NCI-H1105 treated with DMSO at 0.1 percent for 48 hours (cell line): ENCODE measurements at places on chromosomes 4 and X.

GRCh38 chrX:68409194-68409593, 24.1 kb downstream of the OPHN1 start:
- no peak for DNase-seq

DNA sequence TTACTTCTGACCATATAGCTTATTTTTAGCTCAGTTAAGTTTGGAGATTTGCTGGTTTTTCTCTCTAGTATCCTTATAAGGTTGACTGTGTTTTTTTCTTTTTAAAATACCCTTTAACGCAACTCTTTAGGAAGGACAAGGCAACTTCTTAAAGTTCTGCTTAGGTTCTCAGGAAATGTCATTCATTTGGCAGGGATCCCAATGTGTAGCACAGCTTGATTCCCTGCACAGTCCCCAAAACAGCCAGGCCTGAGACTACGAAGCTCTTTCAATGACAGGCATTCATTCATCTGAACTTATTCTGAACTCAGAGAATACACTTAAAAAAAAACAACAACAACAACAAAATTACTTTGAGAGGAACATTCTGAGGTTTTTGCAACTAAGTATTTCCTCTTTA, 1765.8 kb downstream of the PCDH7 start:
- DNase-seq: no peak

- no peak for DNase-seq
These were observed 14.5 kb upstream of the LNX1 start for GRCh38 chr4:53605783-53606182.

- DNase-seq: no peak
These were observed 28.4 kb upstream of the CT47A1 start for GRCh38 chrX:121013897-121014455.

- no peak for DNase-seq
These were observed 183.8 kb upstream of the INTU start for GRCh38 chr4:127448986-127449385.

- DNase-seq: no peak
These were observed 6.5 kb downstream of the SH3BP2 start for GRCh38 chr4:2799224-2799911.

- no peak for DNase-seq
These were observed 2.3 kb upstream of the SYTL5 start for GRCh38 chrX:38004046-38004445.

DNA sequence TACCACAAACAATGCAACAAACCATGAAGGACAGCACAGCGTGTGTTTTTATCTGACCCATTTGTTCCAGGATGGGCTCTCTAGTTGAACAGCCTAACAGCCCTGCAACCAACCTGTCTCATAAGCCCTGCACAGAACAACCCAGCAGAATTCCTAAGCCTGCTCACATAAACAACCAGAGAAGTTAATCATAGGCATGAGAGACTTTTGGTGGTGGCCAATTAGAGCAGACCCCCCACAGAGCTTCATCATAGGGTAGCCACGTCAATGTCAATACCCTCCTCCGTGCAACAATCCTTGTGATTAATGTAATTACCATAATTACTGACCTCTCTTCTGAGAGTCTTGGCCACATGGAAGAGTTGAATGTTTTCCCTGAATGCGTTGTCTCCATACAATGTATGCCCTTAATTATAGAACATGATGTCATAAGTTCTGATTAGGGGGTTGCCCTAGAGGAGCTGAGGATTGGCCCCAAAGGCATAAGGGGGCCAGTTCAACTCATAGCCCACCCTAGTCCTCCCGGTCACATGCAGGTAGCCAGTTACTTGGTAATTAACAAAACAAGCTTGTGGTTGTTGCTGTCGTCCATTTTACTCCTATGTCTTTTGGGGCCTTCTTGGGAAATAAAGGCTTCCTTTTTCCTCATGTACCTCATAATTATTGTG, 92.7 kb downstream of the SYNPO2 start:
- DNase-seq: peak; percentile 28

DNA sequence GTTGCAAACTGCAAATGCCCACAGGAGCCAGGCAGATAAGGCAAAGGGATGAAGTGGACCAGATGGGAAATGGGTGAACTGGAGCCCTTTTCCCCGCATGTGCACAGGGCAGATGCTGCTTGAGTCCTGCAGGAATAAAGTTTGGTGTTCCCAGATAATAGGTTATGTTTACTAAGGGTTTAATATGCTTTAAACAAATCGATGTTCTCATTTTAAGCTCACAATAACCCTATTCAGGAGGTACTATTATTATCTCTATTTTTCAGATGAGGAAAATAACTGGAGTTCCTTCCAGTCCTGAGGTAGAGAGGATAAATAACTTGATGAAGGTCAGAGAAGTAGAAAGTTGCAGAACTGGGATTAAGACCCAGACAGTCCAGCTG, 77.3 kb downstream of the LRRC66 start:
- DNase-seq: no peak

DNA sequence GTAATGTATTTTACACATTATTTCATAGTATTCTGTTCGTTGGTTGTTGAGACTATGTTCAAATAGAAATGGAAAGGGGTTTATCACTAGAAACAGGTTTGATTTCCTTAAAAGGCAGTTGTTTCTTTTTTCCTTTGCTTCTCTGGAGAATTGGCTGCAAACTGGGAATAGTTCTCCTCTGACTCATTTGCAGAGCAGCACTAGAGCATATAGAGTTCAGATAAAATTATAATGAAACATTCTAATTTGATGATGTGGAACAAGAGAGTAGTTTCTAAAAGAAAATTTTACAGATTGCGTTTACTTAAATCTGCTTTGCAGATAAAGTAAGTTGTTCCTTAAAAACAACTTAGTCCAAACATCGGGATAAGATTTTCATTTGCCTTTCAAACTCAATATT, 29.7 kb downstream of the SYNPO2 start:
- DNase-seq: no peak

- DNase-seq: no peak
These were observed 81.9 kb upstream of the SCML1 start for GRCh38 chrX:17655211-17656034.

DNA sequence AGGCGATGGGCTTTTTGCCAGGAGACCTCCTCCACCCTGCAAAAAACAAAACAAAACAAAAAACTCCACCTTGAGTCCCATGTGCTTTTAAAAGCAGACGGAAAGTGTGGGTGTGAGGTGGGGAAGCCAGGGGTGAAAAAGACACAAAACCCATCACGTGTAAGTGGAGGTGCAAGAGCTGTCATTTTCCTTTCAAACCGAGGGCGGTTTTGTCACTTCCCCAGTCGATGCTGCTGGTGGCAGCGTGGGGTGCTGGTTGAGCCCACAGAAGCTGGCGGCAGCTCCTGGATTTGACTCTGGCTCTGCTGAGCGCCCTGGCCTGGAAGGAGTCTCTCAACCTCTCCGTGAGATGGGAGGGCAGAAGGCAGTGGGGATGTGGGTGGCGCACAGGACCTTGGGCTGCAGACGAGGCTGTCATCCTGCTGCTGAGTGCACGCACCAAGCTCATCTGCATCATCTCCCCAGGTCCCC, 110.0 kb downstream of the PSAPL1 start:
- peak; percentile 89 for DNase-seq

GRCh38 chrX:70445951-70446350, 1.3 kb downstream of the DLG3 start:
- DNase-seq: no peak

DNA sequence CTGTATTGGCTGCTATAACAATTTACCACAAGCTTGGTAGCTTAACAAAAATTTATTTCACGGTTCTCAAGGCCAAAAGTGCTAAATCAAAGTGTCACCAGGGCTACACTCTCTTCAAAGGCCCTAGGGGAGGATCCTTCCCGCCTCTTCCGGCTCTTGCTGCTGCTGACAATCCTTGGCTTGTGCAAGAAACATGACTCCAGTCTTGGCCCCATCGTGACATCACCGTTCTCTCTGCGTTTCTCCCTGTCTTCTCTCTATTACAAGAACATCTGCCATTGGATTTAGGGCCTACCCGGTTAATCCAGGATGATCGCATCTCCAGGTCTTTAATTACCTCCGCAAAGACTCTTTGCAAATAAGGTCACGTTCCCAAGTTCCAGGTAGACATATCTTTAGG, 10.4 kb upstream of the CLCN4 start:
- no peak for DNase-seq

DNA sequence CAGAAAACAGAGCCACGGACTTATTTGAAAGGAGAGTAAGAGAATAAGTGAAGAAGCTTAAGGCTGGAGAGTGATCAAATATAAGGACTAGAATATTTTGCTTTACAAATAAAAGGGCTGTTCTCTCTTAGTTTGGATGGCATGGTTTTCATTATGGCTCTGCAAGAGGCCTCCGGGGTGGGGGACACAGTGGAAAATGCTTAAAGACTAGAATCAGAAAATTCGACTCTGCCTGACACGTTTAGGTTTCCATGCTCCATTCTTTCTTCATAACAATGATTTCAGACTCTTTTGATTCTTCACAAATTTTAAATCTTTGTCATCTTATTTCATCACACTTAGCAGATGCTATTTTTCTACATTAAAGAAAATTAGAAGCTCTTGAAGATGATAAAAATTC, 632.4 kb upstream of the BOD1L1 start:
- DNase-seq: no peak

DNA sequence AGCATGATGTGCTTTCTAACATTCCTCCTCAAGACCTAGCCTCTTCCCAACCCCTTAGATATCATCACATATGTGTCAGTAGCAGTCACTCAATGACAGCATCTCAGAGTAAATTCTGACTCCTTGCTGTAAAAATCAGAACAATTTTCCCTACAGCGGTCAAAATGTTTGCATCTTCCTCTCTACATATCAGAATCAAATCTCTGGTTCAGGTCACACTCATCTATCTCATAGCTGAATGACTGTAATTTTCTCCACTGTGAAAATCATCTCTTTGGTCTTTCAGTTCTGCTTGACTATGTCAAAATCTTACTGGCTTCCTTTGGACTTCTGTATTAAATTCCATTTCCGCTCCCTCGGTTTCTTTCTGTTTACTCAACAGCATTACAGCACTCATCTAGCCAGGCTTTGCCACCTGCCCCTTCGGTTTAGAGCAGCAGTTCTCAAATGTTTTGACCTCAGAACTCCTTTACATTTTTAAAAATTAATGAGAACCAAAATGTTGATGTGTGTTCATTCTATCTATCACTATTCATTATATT, 57.3 kb downstream of the AGA start:
- DNase-seq: no peak

- DNase-seq: no peak
These were observed 26.2 kb downstream of the TMEM144 start for GRCh38 chr4:158236304-158237030.

GRCh38 chr4:2301806-2302205, 39.9 kb upstream of the MXD4 start:
- DNase-seq: no peak

GRCh38 chrX:40947276-40947675, 138.0 kb upstream of the USP9X start:
- no peak for DNase-seq

DNA sequence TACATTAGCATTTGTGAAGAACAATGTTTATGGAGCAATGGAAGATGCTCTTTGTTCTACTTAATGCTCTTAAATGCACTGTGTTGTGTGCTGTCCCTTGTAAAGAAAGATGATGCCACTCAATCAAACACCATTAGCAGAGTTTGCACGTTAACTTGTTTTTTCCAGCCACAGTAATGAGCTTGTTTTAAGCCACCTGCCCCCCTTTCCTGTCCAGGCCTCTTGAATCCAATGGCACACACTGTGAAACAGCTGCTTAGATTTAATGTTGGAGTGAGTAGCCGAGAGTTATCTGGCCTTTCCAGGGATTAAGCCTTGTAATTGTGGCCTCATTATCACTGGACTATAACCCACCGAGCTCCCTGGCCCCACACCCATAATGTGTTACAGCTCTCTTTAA, 86.0 kb downstream of the PAK3 start:
- peak; percentile 75 for DNase-seq

DNA sequence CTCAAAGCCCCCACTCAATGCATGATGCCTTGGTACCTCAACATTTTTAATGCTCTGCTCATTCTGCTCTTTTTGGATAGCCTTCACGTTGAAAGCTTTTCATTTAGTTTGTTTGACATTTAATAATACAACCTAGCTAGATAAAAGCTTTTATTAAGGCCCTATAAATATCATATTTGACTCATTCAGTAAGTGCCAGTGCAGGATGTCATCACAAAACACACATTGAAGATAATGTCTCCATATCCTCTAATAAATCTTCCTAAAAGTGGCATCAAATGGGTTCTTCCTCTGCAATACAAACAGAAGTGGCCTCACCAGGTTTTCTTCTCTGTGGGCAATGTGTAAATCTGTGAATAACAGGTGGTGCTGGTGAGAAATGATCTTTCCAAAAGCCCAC, 12.0 kb upstream of the PCYT1B start:
- DNase-seq: no peak

- no peak for DNase-seq
These were observed 1429.4 kb upstream of the ADGRL3 start for GRCh38 chr4:59770601-59771264.

DNA sequence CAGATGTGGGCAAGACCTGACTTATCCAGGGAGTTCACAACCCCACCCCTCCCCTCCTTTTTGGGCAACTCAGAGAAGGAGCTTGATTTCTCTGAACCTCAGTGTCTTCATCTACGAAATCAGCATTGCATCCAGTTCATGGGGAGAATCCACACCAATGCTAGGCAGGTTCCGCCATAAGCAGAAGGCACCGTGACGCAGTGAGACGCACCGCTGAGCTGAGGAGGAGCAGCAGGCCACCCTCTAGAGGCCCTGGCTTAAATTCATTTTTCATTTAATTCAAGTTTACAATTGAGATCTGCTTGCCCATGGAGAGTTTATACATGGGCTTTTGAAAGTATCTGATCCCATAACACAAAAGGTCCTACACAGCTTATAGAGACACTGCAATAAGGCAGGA, 55.7 kb downstream of the CPZ start:
- DNase-seq: no peak

DNA sequence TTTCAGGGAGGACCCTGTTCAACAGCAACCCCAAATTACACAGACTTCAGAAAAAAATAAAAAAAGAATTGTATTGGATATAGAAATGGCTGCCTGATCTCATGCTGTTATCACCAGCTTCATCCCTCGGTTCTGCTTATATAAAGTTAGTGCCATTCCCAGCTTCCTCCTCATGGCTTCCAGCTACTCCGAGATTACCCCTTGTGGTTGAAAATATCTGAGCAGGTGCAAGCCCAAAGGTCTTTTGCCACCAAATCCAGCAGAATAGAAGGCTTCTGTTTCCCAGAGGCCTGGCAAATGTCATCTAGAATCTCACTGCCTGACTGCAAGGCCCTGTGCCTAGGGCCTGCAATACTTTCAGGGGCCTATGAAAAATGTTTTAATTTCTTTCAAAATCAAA, 13.8 kb upstream of the HPGDS start:
- DNase-seq: no peak

DNA sequence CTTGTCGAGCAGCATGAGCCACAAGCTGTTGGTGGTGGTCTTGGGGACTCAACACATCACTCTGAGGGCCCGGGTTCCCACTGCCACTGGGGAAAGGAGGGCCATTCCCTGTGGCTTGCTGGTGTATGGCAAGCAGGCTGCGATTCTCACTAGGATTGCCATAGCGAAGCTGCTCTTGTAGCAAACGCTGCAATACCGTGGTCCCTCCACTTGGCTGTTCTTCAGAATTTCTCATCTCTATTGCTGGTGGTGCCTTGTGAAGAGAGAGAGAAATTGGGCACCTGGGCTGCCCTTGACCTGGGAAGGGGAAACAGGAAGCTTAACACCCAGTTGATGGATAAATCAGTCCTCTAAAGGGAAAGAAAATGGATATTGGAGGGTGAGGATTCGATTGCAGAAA, 17.7 kb downstream of the AMOT start:
- no peak for DNase-seq
